ENCODE measurements at places on chromosomes 12 and 14.

DNA sequence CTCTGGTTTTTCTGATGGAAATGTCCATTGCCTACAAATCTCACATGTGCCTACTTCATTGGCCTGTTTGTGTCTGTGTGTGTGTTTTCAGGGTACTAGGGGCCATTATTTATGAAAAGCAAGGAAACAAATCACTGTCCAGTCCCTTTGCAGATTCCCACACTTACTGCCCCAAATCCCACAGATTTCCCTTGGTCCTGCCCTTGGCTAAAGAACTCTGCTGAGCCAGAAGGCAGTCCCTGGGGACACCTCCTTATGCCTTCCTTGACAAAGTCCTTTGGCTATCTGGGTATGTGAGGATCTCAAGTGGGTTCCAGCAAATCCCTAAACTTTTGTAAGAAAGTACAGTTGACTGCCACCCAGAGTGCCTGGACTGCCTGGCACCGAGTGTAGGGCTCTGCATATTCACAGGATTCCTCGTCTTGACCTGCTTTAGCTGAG, 388.1 kb downstream of the BCAT1 start:
- DNase-seq, result no peak

- DNase-seq, result no peak
Measured at GRCh38 chr14:54438703-54439102, 2.5 kb downstream of the CNIH1 start.

- no peak for DNase-seq
Measured at GRCh38 chr14:104436047-104436591, 143.4 kb upstream of the C14orf180 start.

GRCh38 chr12:52903285-52903854, 1.5 kb downstream of the KRT8 start:
- DNase-seq, result peak; percentile 29

GRCh38 chr12:15741082-15741481, 48.1 kb downstream of the EPS8 start:
- no peak for DNase-seq

DNA sequence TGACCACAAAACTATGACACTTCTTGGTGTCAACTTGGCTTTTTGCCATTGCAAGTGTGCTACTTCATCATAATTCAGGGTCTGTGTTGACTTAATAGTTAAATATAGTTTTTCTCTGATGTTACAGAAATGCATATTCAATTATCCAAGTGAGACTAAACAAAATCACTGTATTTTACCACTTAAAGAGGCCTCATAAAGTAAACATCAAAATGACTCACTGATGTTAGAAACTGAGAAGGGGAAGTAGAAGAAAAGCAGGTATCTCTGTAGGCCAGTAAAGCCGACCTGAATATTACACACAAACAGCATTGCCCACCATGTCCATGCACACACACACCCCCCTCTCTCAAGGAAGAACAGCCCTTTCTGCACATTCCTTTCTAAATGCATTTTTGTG, 55.4 kb downstream of the RPAP3 start:
- no peak for DNase-seq

DNA sequence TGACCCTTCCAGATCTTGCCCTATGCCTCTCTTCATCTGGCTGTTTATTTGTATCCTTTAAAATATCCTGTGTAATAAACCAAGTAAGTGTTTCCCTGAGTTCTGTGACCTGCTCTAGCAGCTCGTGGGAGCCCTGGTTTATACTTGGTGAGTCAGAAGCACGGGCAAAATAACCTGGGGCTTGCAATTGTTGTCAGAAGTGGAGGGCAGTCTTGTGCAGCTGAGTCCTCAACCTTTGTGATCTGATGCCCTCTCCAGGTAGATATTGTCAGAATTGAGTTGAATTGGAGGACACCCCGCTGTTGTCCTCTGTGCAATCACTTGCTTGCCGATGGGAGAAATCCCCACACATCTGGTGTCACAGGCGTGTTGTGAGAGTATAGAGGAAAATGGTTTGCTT, 62.5 kb upstream of the PRICKLE1 start:
- no peak for DNase-seq

- no peak for DNase-seq
Measured at GRCh38 chr12:27610374-27610773, 85.9 kb upstream of the REP15 start.

DNA sequence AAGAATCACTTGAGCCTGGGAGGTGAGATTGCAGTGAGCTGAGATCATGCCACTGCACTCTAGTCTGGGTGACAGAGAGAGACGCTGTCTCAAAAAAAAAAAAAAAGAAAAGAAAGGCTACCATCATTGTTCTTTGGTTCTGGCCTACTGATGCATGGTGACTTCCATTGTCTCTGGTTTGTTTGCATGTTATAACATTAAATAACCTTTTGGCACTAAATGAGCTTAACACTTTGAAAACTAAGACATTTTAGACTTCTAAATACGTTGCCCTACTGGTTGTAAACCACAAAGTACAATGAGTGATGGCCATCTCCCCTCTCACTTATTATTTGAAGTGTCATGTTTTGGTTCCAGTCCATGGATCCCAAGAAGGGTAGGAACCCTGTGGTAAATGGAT, 152.9 kb upstream of the CPM start:
- no peak for DNase-seq

GRCh38 chr14:51644217-51644933, 7.3 kb upstream of the FRMD6 start:
- DNase-seq, result no peak

DNA sequence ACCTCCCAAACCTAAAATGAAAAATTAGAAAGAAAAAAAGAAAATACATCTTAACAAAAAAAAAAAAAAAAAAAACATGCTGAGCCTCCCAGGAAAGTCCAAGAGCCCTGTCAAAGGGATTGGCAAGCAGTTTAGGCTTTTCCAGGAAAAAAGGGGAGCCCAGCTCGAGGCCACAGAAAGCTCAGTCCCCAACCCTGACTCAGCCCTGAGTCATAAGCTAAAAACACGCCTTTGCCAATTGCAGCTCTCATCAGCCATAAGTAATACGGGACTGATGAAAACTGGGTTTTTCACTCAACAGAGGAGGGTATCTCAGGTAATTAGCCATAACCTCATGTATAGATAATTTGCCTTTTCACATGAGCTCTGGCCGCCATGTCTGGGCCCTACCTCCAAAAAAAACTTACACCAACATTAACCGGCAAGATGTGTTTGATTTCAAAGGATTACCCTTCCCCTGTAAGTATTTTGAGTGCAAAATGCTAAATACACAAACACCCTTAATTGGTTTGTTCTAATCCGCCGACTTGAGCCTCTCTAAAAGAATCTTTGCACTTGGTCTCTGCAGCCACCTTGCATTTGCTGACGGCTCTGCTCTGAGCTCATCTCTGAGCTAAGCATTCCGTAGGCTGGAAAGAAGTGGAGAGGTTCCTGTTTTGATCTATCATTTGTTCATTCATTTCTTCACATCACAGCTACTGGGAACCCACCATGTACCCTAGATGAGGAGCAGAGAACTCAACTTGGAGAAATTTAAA, 319.2 kb downstream of the BCL11B start:
- no peak for DNase-seq

DNA sequence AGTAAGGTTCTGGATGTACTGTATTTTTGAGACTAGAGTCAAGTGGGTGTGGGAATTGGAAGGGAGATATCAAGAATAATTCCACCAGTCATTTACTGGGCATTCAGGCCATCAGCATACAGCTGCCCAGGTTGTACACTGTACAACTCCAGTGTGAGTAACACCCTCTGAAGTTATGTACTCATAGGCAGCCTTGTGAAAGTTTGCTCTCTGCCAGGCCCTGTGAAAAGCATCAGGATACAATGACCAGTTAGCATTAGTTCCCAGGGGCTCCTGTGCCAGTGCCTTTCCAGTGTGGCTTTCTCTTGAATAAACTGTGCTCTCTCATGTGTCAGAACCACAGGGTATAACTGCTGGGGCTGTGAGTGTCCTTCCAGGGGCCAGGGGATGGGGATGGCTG, 89.7 kb downstream of the LGMN start:
- DNase-seq, result no peak

DNA sequence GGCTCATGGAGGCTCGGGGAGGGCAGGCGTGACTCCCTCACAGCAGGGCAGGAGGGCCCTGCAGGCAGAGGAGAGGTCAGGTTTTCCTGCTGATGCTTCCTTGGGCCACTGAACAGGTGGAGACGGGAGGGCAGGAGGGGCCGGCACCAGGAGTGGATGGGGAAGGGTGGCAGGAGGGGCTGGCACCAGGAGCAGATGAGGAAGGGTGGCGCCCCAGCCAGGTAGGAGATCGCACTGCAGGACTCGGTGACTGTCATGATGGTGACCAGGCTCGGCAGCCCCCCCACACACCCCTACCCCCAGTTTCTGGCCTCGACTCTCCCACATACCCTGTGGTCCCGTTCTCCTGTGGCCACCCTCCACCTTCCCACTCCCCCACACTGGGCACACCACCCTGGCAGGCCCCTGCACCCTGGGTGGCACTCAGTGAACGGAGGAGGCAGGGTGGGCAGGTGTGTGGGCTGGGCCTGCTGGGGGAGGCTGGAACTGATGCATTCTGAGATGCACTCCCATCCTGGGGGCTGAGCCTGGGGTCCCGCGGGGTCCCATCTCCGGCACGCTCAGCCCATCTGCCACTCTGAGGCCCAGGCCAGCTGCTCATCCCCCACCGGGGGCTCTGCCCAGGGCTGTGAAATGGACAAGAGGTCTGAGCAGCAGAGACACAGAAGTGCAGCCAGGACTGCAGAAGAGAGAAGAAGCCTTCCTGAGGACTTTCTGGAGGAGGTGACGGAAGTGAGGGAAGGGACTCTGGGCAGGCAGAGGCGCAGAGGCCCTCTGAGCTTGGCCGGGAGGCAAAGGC, 2.8 kb downstream of the NUDT14 start:
- no peak for DNase-seq

GRCh38 chr12:62205346-62205745, 54.9 kb upstream of the USP15 start:
- DNase-seq, result no peak

- DNase-seq, result no peak
Measured at GRCh38 chr12:58841058-58841798, 79.1 kb downstream of the LRIG3 start.

- no peak for DNase-seq
Measured at GRCh38 chr12:25533150-25533549, 19.9 kb downstream of the LMNTD1 start.

DNA sequence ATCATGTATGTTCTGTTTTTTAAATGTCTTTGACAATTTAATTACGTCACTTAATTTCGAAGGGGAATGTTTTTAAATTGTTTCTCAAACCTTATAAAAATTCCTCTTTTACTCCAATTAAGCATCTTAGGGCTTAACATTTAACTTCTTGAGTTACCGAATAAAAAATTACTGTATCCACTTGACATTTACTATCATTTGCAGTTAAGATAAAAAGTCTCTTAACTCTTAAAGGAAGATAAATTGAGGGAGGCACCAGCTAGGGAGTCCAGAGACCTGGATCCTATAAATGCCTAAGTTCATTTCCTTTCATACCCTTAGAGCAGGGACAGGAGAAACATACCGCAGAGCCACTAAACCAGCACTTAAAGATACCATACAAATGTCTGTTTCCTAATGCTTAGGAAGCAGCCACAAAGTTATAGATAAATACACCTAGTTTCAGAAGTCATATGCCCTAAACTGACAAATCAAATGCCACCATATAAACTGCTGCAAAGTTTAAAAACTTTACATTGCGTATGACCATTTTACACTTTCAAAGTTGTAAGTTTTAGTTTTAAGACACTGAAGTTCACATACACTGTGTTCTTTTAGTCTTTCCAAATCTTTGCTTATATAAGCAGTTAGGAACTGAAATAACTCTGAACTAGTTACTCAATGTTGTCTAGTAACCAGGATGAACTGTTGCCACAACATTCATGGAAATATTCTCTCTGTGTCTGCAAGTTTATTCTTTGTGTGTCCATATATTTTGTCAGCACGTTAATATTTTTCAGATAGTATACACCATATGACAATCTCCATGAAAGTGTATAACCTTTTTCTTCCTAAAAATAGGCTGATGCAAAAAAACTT, 71.2 kb downstream of the GALNT4 start:
- no peak for DNase-seq

- DNase-seq, result no peak
Measured at GRCh38 chr14:69481815-69482568, 2.5 kb upstream of the PLEKHD1 start.

- DNase-seq, result no peak
Measured at GRCh38 chr12:47828976-47829482, 9.3 kb upstream of the HDAC7 start.

DNA sequence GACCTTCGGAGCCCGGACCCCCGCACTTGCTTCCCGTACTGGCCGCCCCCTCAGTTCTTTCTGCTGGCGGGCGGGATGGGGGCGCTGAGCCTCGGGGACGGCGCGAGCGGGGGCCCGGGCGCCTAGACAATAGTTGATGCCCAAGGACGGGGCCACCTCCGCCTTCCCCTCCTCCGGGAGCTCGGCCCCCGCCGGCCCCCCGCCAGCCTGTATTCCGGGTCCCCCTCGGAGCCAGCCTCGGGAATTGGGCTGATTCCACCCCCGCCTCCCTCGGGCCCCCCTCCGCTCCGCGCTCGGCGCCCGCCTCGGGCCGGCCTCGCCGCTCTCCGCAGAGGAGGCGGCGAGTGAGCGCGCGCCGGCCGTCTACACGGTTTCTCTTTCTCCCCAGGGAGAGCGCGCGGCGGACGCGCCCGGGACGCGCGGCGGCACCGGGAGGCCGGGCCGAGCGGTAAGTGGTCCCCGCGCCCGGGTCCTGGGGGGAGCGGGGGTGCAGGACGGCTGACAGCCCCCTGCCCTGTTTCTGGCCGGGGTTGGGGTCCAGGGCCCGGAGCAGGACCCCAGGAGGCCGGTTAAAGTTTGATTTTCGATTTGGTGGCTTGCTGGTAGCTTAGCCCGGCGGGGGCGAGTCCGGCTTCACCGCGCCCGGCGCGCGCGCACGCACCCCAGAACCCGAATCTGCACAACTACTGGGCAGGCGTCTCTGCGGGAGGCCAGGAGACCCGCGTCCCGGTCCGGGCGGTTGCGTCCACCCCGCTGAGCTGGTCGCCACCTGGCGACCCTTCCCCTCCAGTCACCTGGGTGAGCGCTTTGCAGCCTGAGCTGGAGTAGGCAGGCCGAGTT, 413.7 kb downstream of the PCNX1 start:
- peak; percentile 44 for DNase-seq

GRCh38 chr14:92244805-92245204, 78.2 kb upstream of the SLC24A4 start:
- no peak for DNase-seq

- no peak for DNase-seq
Measured at GRCh38 chr14:31060253-31060875, 34.2 kb upstream of the STRN3 start.

GRCh38 chr12:107033758-107034739, 47.1 kb upstream of the MTERF2 start:
- no peak for DNase-seq

All from activated gamma-delta T cell treated with Interleukin-2 at 50 U/mL for 16 hours (primary cell).